ENCODE measurements at places on chromosomes 3 and 15.

GRCh38 chr3:16151109-16151508, 23.4 kb upstream of the GALNT15 start:
- no peak for DNase-seq

GRCh38 chr15:39944726-39945125, 10.8 kb downstream of the EIF2AK4 start:
- peak; percentile 62 for DNase-seq

DNA sequence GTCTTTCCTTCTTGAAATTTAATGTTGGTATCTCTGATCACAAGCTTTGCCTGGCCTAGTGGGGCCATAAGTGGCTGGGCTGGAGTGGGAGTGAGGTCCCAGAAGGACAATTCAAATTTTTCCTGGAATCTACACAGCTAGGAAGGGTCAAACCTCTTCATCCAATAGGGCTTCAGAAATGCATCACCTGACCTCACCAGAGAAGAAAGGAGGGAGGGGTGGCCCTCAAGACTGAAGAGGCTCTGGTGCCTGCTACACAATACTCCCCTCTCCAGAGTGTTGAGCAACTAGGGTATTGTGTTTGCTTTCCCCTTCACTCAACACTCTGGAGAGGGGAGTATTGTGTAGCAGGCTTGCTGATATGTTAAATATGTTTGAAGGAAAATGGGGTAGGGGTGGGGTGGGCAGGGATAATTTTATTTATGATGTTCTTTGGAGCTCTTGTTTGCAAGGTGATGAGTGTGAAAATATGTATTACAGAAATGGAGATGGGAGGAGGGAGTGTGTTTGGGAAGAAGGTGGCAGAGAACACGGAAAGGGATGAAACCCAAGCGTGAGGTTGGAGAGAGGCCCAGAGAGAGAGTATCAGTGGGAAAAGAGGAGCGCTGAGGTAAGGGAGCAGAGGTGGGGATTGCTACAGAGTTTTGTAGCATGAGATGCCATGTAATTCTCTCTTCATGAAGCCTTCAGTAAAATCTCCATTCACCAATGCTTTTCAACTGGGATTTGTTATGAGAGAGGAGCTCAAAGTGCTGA, 5.7 kb upstream of the KLHL24 start:
- DNase-seq = peak; percentile 84

GRCh38 chr15:86159468-86159867, 79.8 kb downstream of the AGBL1 start:
- DNase-seq = no peak

DNA sequence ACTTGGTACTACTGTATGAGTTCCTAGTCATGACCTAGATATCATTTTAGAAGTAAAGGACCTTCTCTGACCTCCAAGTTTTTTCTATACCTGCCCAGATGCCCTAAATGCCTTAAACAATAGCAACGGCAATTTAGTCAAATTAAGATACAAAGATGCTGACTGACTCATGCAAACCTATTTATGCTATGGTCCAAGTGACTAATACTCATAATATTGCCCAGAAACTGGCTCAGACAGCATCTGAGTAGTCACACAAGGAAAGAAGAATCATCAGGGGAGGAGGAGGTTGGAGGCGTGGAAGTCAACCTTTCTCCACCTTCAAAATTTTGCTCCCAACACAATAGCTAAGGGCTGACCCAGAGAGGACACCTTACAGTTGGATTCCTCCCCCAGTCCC, 6.8 kb downstream of the FYCO1 start:
- DNase-seq = no peak

GRCh38 chr3:120688121-120688520, 6.1 kb upstream of the HGD start:
- DNase-seq = no peak
